ENCODE measurements at places on chromosomes 1 and 21.

DNA sequence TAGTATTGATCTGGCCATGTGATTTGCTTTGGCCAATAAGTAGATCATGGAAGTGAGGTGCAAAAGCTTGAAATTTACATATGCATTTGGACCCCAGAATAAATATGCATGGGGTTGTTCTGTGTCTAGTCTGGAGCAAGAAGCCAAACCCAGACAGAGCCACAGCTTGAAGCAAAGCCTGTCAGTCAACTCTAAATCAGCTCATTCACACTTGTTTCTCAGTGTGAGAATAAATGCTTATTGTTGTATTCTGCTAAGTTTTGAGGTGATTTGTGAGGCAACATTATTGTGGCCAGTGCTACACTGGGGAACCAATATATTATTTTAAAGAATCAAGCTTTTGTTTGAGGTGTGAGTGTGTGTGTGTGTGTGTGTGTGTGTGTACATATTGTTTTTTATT lies 12.2 kb upstream of the PGLYRP3 start:
- H3K4me3 ChIP-seq = no peak overlapping the region
- no peaks in the 10 kb centered on the region for H3K36me3 ChIP-seq
- no peaks in the 10 kb centered on the region for H3K4me1 ChIP-seq
- DNase-seq = no peak
- H3K27ac ChIP-seq = no peak overlapping the region

DNA sequence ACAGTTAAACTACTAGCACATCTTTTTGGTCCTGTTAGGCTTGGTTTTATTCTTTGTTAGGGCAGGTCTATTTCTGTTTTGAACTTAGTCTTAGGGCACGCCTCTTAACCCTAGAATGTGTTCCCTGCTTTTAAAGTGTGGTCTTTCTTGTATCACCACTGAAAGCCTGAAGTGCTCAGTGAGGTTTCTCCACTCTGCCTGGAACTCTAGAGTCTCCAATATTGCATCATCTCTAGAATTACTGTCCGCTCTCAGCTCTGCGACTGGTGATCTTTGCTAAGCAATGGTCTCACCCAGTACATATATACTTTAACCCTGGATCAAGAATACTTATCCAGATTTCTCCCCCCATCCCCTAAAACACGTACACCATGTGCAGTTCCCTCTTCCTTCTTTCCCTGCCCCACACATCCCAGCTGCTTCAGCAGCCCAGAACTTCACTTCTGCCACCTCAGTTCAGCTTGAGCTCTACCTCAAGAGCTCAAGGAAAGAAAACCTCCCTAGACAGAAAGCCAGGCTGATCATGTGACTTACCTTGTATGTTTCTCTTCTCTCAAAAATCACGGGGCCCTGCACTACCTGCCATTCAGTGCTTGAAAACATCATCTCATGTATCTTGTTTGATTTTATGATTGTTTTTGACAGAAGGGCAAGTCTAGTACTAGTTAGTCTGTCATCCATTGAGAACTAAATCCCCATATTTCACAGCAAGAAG lies 59.9 kb downstream of the TENT5C start:
- no peaks in the 10 kb centered on the region for H3K36me3 ChIP-seq
- no peaks in the 10 kb centered on the region for H3K4me1 ChIP-seq
- peaks cover 7% of the 10 kb centered on the region for H3K27me3 ChIP-seq
- H3K27ac ChIP-seq = no peak overlapping the region

DNA sequence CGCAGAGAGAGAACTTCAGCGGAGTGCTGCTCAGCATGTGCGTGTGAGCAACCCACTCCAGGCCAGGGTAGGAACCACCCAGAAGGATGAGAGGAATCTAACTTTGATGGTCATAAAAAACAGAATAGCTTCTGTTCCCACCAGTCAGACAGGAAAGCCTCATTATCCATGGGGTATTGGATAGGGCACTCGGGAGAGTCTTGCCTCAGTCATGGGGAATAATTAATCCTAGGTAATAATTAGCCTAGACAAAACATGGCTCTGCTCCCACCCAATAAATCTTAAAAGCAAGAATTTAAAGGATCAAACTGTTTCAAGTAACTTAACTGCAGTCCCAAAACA lies 35.3 kb downstream of the LDLRAD1 start:
- H3K4me3 ChIP-seq = peak overlapping the region; percentile 58
- DNase-seq = no peak
- H3K27ac ChIP-seq = peak overlapping the region; percentile 86
- peaks cover 3% of the 10 kb centered on the region for H3K27me3 ChIP-seq
- peaks cover 20% of the 10 kb centered on the region for H3K4me1 ChIP-seq

- H3K27me3 ChIP-seq = peaks cover 26% of the 10 kb centered on the region
- no peak for DNase-seq
- no peak overlapping the region for H3K4me3 ChIP-seq
- peaks cover 6% of the 10 kb centered on the region for H3K4me1 ChIP-seq
These were observed 6.6 kb upstream of the STUM start for GRCh38 chr1:226541631-226542622.

DNA sequence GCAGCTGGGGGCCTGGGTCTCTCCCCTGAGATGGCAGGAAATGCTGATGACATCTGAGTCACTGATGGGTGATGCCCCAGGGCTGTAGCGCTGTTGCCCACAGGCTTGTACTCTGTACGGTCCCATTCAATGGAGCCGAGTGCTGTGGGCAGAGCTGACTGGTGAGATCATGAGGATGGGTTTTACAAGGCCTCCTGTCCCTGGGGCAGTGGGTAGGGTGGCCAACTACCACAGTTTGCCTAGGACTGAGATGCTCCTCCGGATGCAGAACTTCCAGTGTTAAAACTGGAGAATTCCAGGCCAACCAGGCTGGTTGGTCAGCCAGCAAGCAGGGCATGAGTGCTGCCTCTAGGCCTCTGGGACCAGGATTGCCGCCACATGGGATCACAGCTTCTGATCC lies 9.2 kb downstream of the PHLDA3 start:
- peaks cover 16% of the 10 kb centered on the region for H3K4me1 ChIP-seq
- H3K36me3 ChIP-seq = peaks cover 4% of the 10 kb centered on the region
- peaks cover 13% of the 10 kb centered on the region for H3K27me3 ChIP-seq
- H3K4me3 ChIP-seq = no peak overlapping the region

DNA sequence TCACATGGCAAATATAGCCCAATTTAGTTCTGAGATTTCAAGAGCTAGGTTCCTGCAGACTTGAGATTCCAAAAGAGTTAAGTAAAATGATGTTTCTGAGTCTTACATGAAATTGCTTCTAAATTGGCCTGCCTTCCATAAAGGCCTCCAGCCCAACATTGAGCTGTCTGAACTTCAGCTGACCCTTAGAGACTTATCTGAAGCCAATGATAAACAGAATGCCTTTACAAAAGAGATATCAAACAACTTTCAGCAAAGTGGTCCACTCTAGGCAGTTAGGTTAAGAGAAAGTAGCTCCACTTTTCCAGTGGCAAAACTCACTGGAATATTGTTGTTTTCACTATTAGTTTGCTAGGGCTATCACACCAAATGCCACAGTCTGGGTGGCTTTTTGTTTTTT lies 6.3 kb upstream of the RC3H1 start:
- H3K27ac ChIP-seq = peak overlapping the region; percentile 85
- DNase-seq = no peak
- no peaks in the 10 kb centered on the region for H3K27me3 ChIP-seq
- H3K36me3 ChIP-seq = no peaks in the 10 kb centered on the region

DNA sequence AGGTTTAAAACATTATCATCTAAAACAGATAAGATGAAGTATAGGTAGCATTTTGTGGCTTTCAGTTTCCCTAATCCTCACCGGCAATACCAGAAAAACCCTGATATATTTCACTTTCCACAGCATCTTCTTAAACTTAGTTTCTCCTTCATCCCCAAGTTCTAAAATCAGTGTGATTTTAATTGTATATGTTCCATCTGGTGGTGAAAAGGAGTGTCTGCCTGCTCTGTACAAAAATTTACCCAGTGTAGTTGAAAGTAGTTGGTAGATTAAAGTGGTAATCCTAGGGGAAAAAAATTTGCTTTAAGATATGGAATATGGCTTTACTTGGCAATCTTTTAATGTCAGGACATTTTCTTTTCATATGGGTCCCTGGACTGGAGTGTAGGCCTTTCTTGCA lies 74.3 kb downstream of the CEP350 start:
- no peaks in the 10 kb centered on the region for H3K27me3 ChIP-seq
- no peak overlapping the region for H3K4me3 ChIP-seq
- peaks cover 3% of the 10 kb centered on the region for H3K4me1 ChIP-seq
- H3K36me3 ChIP-seq = peaks cover 17% of the 10 kb centered on the region

DNA sequence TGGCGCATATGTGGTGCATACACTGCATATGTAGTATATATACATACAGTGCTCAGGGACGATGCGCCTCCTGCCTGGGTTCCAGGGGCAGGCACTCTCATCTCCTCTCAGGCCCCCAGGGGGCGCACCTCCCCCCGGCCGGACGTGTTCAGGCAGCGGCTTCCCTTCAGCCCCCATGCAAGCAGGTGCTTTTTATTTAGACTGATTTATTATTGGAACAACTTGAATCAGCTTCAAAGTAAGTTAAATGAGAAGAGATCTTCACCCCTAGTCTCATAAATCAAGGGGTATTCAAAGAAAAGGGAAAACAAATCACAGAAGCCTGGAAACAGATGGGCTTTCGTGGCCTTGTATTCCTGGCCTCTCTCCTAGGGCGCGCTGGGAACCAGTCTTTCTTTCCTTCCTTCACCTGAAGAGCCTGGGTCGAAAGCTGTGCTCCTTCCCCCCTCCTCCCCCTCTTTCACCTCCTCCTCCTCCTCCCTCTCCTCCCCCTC lies 64.6 kb downstream of the UBIAD1 start:
- DNase-seq = peak; percentile 61
- no peak overlapping the region for H3K4me3 ChIP-seq
- no peaks in the 10 kb centered on the region for H3K36me3 ChIP-seq
- H3K27me3 ChIP-seq = peaks cover 17% of the 10 kb centered on the region
- H3K27ac ChIP-seq = no peak overlapping the region

DNA sequence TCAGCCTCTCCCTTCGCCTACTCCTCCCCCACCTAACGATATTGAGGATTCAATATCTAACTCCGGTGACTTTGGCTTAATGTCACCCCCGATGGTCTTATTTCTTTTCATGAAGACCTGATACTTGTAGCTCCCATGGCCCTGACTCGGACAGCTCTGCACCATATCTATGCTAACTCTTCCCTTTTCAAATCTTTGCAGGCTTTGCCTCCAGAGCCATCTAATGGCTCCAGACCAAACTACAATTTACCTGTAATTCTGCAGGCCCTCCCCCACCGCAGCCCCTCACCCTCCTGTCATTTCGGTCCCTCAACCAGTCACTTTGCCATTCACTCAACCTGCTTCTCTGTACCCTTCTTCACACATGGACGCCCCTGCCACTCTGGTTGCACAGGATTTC lies 7.9 kb upstream of the GSTM5 start:
- peaks cover 12% of the 10 kb centered on the region for H3K36me3 ChIP-seq
- no peaks in the 10 kb centered on the region for H3K4me1 ChIP-seq
- H3K27me3 ChIP-seq = no peaks in the 10 kb centered on the region
- H3K27ac ChIP-seq = no peak overlapping the region
- no peak overlapping the region for H3K4me3 ChIP-seq
- DNase-seq = no peak

DNA sequence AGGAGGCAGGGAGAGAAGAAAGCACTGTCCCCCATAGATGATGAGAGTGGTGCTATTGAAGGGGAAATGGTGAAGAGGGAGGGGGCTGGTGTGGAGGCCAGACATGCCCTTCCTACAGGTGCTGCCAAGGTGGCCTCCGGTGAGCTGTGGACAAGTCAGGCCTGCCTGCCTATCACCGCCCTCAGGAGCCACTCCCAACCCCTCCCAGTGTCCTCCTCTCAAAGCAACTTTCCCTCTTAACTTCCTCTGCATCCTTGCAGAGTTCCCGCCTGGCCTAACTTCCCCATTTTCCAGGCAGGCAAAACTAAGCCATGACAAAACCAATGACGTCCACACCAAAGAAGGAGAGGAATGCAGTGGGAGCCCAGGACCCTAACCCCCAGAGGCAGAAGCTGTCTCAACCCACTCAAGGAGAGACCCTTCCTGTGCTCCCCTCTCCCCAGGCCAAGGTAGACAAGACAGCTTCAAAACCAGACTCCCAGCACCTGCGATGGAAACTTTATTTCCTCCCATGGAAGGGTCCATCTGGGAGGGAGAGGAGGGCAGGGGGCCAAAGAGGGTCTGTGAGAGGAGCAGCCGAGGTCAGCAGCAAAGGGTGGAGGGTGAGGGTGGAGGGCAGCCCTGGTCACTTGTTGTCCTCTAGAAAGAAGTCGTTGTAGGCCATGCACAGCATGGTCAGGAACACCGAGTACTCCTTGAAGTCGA lies 1.0 kb upstream of the S100A6 start:
- DNase-seq = no peak
- H3K36me3 ChIP-seq = no peaks in the 10 kb centered on the region
- peak overlapping the region; percentile 20 for H3K27ac ChIP-seq
- peaks cover 28% of the 10 kb centered on the region for H3K4me1 ChIP-seq
- H3K27me3 ChIP-seq = no peaks in the 10 kb centered on the region
- no peak overlapping the region for H3K4me3 ChIP-seq

GRCh38 chr1:38624336-38625039 lies 235.1 kb downstream of the RRAGC start:
- H3K4me1 ChIP-seq = no peaks in the 10 kb centered on the region
- no peak overlapping the region for H3K27ac ChIP-seq
- no peaks in the 10 kb centered on the region for H3K36me3 ChIP-seq
- no peak overlapping the region for H3K4me3 ChIP-seq
- peaks cover 23% of the 10 kb centered on the region for H3K27me3 ChIP-seq

- peaks cover 3% of the 10 kb centered on the region for H3K27me3 ChIP-seq
- no peak overlapping the region for H3K4me3 ChIP-seq
- peaks cover 30% of the 10 kb centered on the region for H3K4me1 ChIP-seq
- DNase-seq = no peak
- no peaks in the 10 kb centered on the region for H3K36me3 ChIP-seq
These were observed 186.5 kb downstream of the DYRK1A start for GRCh38 chr21:37553078-37553481.

DNA sequence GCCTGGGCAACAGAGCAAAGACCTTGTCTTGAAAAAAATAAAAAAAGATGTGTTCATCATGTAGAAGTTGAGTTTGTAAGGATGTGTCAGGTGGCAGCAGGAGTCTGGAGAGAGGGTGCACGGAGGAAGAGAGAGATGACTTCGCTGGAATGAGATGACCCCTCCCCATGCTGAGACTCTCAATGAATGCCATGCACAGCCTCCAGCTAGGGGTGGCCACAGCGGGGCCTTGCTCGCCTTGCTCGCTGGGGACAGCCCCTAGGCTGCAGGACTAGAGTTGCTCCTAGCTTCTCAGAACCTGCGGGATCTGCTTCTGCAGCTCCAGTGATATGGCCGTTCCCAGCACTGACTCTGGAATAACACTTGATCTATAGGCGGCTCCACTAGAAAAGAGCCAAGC lies 6.6 kb upstream of the C2CD2 start:
- DNase-seq = no peak
- H3K4me1 ChIP-seq = peaks cover 8% of the 10 kb centered on the region
- H3K4me3 ChIP-seq = no peak overlapping the region
- H3K27me3 ChIP-seq = peaks cover 27% of the 10 kb centered on the region

DNA sequence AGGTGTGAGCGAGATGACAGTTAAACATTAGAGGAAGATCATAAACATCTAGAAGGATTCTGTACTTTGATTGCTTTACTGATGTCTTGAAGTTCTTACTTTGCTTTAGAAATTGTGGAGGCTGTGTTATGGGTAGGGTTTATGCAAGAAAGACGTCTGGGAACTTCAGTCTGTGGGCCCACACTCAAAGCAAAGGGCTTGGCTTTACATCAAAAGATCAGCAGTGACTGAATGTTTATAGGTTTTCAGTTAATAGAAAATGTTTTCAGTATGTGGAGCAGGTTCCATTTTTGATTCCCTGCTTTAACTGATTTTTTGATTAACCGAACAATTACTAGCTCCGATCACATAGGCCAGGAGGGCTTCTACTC lies 31.9 kb downstream of the PEX14 start:
- H3K4me1 ChIP-seq = peaks cover 24% of the 10 kb centered on the region
- no peaks in the 10 kb centered on the region for H3K27me3 ChIP-seq
- H3K4me3 ChIP-seq = no peak overlapping the region
- H3K27ac ChIP-seq = no peak overlapping the region

GRCh38 chr1:236608930-236609726 lies 4.8 kb upstream of the HEATR1 start:
- H3K27me3 ChIP-seq = peaks cover 17% of the 10 kb centered on the region
- DNase-seq = peak; percentile 53
- H3K4me1 ChIP-seq = no peaks in the 10 kb centered on the region
- H3K36me3 ChIP-seq = no peaks in the 10 kb centered on the region

Data from progenitor cell of endocrine pancreas (in vitro differentiated cells).